Daoy (cell line): ENCODE measurements at places on chromosomes 11 and 22.
A peak's percentile ranks its signal among the peaks of the same experiment; 100 is the strongest.

GRCh38 chr22:36926721-36927435 is 13.4 kb downstream of the CSF2RB start:
- DNase-seq: no peak

- DNase-seq: peak; percentile 72
Observed at GRCh38 chr11:19934828-19935259, 222.2 kb downstream of the NAV2 start.

- DNase-seq: peak; percentile 34
Observed at GRCh38 chr22:42560781-42561180, 7.0 kb downstream of the SERHL2 start.

DNA sequence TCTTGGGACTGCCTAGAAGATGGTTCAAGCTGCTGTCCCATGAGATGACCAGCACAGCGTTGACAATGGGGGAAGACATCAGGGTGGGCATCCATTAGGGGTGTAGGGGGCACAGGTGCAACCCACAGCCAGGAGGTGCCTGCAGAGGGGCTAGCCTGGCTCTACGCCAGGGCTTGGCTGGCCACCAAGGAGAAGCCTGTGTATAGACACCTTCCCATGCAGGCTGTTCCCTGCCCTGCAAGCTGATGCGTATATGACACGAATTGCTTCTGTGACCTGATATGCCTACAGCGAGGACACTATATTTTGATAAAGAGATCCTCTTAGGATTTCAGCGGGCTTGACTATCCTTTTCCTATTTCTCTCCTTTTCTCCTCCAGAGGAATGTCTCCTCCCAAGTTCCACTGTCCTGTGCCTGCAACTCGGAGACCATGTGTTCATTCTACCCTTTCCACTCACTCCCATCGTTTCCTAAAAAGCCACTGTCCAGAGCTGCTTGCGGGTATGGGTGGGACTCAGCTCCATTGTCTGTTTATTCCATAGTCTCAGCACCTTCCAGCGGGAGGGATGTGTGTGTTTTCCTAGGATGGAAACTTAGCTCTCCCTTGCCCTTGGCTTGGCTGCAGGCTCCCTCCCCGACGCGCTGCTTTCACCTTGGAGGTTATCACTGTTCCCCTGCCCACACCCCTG is 56.1 kb downstream of the ST14 start:
- DNase-seq: no peak

DNA sequence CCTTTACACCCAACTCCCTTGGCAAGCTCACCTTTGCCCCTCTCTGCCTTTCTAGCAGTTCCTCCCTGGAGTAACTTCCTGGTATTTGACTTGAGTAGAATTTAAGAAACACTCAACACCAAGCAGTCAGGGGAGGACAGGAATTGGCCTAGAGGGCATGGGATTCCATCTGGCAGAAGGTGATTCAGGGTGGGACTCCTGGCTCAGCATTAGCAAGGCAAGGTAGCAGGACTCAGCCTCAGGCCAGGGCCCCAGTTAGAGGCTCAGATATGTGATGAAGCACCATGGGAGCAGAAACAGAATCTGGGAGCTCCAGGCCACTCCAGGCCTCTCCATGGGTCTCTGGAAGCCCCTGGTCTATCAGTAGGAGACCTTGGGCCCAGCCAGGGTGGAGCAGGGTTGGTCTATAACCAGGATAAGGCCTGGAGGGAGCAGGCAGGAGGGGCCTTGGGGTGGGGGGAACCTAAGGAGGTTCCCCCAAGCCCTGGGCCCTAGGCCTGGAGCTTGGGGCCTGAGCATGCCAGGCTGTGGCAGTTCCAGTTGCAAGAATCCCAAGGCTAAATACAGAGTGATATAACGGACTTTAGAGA is 148.2 kb downstream of the PARVA start:
- no peak for DNase-seq

- DNase-seq: peak; percentile 80
Observed at GRCh38 chr11:45102810-45103621, 43.4 kb upstream of the PRDM11 start.

- DNase-seq: no peak
Observed at GRCh38 chr11:64832467-64833197, 11.8 kb downstream of the CDC42BPG start.

- DNase-seq: peak; percentile 28
Observed at GRCh38 chr11:95788921-95789505, 569 bp downstream of the FAM76B start.

DNA sequence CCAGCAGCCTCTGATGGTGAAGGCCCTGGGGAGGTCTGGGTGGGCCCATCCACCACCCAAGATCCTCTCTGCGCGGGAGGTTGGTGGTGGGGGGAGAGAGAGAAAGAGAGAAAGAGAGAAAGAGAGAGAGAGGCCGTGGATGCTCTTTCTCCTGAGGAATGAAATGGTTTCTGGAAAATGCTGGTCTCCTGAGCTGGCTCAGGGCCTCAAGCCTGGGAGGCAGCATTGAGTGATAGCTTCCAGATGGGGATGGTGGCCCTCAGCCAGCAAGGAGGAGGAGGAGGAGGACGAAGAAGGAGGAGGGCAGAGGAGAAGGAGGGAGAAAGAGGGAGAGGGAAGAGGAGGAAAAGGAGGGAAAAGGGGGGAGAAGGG is 4.6 kb downstream of the TSPAN32 start:
- DNase-seq: peak; percentile 52

- no peak for DNase-seq
Observed at GRCh38 chr11:34181251-34181650, 75.8 kb downstream of the NAT10 start.

- DNase-seq: no peak
Observed at GRCh38 chr11:11780858-11781257, 60.9 kb upstream of the USP47 start.

GRCh38 chr11:77658213-77659013 is 20.8 kb upstream of the CLNS1A start:
- no peak for DNase-seq
